ENCODE measurements at places on chromosomes 7 and 10. TPM values are rescaled to one million over a fixed set of nuclear protein-coding genes. Genes with fewer than 3 reads are reported as not detected.
A peak's percentile ranks its signal among the peaks of the same experiment; 100 is the strongest.

GRCh38 chr7:44639671-44640321, 33.4 kb downstream of the OGDH start:
- DNase-seq, result no peak
- no peaks in the 10 kb centered on the region for H3K27me3 ChIP-seq
- peaks cover 55% of the 10 kb centered on the region for H3K4me1 ChIP-seq
- H3K36me3 ChIP-seq, result peaks cover 7% of the 10 kb centered on the region
- H3K27ac ChIP-seq, result peak overlapping the region; percentile 97

The CYP3A5 gene
- not detected for total RNA-seq

- DNase-seq, result no peak
- H3K4me1 ChIP-seq, result no peaks in the 10 kb centered on the region
- no peak overlapping the region for H3K27ac ChIP-seq
These were observed 13.3 kb downstream of the ZCCHC24 start for GRCh38 chr10:79431891-79432831.

GRCh38 chr10:113144576-113144975, 194.5 kb downstream of the TCF7L2 start:
- no peaks in the 10 kb centered on the region for H3K4me1 ChIP-seq
- no peak overlapping the region for H3K27ac ChIP-seq
- H3K27me3 ChIP-seq, result no peaks in the 10 kb centered on the region
- no peak for DNase-seq

Measured in activated B cell treated with CpG ODN at 0.5 μM for 24 hours (primary cell).